ENCODE measurements at places on chromosomes 3 and 15. TPM values are rescaled to one million over a fixed set of nuclear protein-coding genes. Genes with fewer than 3 reads are reported as not detected.

Gene VEPH1
- not detected for total RNA-seq

Gene LSMEM2
- not detected for total RNA-seq

Gene COL6A6
- total RNA-seq = not detected

Gene IL16
- total RNA-seq = not detected

Gene SERPINI1
- 1.5 TPM for total RNA-seq

Gene AGBL1
- total RNA-seq = 0.02 TPM

Gene ZNF860
- 0.10 TPM for total RNA-seq

Gene BCL6
- total RNA-seq = 13.7 TPM
